ENCODE measurements at places on chromosomes 1 and 21.

DNA sequence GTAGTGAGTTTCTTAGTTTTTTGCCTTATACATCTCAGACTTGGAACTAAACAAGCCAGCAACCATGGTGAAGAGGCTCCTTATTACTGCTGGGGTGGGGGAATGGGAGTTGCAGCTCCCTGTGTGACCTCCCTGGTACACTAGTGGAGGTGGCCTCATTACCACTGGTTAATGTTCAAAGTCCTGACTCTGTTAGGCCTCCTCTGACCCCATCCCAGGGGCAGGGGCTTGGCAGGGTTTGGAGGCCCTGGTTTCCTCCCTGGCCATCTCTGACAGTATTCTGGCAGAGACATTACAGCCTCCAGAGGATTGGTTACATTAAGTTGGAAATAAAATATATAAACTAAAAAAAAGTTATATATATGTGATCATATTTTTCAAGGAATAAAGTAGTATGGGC, 45.2 kb downstream of the CLIC4 start:
- no peak for DNase-seq

GRCh38 chr1:10629816-10630571, 155.2 kb downstream of the PEX14 start:
- no peak for DNase-seq

DNA sequence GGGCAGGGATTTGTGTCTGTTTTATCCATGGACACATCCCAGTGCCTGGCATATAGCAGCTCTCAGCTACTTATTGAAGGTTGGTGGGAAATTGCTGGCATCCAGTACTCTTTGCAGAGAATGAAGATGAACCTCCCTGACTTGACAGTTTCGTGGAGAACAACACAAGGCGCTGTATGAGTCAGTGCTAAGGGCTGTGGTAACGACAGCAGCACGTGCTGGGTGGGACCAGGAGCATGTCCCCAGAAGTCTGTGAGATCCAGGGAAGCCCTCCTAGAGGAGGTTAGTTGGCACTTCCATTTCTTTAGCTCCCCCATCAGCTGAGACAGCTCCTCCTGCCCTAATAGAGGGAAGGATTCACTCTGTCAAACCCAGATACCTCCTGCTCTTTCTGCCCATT, 25.9 kb upstream of the IL19 start:
- DNase-seq = no peak

DNA sequence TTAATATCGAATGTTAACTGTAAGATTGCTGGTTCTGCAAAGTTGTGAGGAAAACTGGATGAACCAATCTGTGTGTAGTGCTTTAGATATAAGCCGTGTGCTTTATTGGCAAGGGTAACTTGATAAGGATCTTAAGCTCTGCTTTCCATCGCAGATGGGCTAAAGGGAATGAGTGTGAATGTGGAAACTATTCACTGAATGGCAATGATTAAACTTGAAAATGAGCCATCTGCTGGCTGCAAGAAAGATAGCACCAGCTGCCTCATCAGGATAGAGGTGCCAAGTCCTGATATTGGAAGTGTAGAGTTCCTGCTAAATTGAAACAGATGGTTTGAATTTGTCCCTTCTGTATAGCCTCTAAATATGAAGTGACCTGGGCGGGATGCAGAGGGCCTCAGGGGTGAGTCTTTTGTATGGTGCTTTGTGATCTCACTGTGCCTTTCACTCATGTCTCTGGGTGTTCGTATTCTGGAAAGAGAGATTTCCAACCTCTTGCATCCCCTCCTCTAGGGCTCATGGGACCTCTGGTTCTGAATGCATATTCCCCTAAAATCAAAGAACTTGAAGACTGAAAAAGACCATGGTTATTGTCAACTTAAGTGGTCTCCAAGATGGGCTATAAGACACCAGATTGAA, 9.2 kb downstream of the FCRL3 start:
- DNase-seq = no peak

DNA sequence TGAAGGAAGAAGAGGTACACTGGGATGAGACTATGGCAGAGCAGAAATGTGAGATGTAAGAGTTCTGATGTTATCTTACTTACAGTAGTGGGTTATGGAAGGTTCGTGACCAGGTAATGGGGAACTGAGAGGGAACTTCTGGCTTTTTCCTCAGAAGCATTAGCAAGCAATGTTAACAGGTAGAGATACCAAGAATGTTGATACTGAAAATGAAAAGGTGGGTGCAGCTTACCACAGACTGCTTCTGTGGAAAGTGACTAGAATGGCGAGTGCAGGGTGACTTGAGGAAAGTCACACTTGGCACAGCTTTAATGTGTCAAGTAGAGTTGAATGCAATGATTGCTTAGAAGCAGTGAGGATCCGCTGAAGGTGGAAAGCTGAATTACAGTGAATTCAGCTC, 70.8 kb downstream of the PLA2G4A start:
- no peak for DNase-seq

GRCh38 chr1:112363636-112364035, 32.4 kb upstream of the CTTNBP2NL start:
- DNase-seq = no peak

GRCh38 chr1:147189514-147189913, 17.2 kb upstream of the PRKAB2 start:
- DNase-seq = no peak

GRCh38 chr1:112720800-112721199, 5.7 kb upstream of the PPM1J start:
- no peak for DNase-seq

DNA sequence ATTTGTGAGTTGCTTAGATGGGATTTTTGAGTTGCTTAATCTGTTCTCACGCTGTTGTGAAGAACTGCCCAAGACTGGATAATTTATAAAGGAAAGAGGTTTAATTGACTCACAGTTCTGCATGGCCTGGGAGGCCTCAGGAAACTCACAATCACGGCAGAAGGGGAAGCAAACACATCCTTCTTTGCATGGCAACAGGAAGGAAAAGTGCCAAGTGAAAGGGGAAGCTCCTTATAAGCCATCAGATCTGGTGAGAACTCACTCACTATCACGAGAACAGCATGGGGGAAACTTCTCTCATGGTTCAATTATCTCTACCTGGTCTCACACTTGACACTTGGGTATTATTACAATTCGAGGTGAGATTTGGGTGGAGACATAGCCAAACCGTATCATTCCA, 10.3 kb downstream of the CLIC6 start:
- DNase-seq = no peak

GRCh38 chr1:6136516-6137220, 43.5 kb downstream of the CHD5 start:
- DNase-seq = no peak

- no peak for DNase-seq
Measured at GRCh38 chr1:43582162-43582566, 51.5 kb downstream of the PTPRF start.

DNA sequence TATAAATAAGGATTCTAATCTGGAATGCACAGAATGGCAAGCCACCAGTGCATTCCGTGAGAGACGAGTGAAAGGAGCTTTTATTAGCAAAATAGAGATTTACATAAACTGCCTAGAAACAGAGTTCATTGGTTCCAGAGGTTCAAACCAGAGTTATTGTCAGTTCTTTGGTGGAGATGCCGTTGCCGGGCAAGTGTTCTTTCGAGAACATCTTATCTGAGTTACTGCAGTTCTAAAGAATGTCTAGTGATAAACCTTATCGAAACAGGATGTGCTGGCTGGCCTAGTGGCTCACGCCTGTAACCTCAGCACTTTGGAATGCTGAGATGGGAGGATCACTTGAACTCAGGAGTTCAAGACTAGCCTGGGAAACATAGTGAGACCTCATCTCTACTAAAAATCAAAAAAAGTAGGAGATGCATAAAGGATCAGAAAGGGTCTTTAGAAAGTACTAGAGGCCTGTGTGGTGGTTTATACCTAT, 19.9 kb upstream of the EVI5 start:
- DNase-seq = no peak

GRCh38 chr21:15160136-15160535, 95.3 kb upstream of the NRIP1 start:
- no peak for DNase-seq

GRCh38 chr1:66231217-66231616, 302.7 kb upstream of the SGIP1 start:
- DNase-seq = no peak

- DNase-seq = no peak
Measured at GRCh38 chr1:118958937-118959631, 29.1 kb downstream of the TBX15 start.

GRCh38 chr1:147204080-147204479, 21.1 kb downstream of the FMO5 start:
- no peak for DNase-seq

- DNase-seq = no peak
Measured at GRCh38 chr21:37891972-37892371, 24.3 kb downstream of the KCNJ6 start.

DNA sequence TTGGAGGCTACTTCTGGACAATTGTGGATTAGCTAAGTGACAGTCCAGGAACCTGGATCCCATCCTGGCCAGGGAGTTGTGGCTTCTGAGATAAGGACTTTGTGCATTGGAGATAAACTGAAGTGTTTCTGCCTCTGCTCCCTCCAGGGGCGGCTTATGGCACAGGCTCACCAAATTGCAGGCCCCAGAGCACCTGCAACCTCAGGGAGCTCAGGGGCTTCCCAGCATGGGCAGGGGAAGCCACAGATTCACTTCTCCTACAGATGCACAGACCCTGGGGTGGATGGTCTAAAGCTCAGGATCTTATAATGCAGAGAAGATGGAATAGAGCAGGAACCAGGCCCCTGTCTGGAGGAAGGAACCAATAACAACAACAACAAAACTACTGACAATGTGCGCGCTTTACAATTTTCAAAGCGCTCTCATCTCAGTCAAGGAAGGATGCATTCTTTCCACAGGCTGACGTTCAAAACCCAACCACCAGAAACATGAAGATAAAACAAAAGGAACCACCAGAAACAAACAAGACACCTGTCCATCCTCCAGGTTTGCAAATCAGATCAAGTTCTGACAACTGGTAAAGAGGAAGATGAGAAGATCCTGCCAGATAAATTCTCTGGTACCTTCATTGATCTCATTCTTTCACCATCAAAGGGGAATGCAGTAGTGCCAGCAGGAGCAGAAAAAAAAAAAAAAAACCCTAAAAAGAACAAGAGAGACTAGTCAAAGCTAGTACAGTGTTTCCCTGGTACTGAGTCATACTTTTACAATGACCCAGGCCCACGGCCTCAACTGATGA, 121.0 kb upstream of the IRF2BP2 start:
- peak; percentile 16 for DNase-seq

DNA sequence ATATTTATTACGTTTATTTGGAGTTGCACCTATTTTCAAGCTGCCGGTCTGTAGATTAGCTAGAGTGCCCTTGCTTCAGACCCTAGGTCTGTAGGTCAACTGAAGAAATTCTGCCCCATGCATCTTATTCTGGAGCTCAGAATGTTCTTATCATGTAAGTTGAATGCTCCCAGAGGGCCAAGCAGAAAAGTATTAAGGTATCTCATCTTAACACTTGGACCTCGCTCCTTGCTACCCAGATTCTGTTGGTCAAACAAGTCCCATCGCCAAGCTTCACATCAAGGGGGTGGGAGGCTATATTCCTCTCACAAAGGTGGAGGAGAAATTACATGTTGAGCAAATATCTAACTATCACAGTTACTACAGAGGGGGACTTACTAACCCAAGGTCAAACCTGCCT, 187.7 kb downstream of the C1orf94 start:
- DNase-seq = no peak

DNA sequence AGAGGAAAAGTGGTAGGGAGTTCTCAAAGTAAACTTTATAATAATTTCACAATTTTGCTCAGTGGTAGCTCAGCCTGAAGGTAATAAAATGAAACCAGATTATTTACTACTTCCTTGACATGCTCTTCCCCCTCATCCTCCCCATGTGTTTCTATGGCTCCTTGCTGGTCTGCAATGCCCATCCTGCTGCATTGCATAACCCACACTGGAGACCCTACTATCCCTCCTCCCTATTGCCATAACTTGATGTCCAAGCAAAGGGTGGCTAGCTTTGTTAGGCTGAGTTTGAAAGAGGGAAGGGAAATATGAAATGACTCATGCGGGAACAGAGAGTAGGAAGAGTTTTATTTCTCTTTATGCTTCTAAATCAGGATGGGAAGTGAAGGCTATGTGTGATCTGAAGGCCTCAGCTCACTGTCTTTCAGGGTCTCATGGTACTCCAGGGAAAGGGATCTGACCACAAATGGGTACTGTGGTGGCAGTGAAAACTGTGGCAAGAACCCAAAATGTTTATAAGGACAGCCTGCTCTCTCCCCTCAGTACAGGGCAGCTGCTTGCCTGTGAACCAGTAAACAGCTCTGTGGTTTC, 36.4 kb upstream of the HSD17B7 start:
- DNase-seq = no peak

DNA sequence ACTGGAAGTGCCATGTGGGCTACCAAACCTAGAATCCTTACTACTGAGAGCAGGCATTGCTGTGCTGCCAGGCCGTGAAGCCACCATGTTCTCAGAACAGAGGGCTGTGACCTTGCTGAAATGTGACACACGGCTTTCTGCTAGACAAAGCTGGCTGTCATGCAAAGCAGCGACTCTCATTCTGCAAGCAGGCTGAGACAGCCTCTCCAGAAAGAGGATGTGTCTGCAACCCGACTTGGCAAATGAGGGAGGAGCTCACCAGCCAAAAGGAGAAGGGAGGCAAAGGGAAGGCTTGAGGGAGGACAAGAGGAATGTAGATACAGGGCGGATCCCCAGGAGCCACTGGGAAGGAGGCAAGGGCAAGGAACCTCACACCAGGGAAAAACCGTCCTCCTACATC, 85.7 kb upstream of the KRTAP19-8 start:
- DNase-seq = no peak

DNA sequence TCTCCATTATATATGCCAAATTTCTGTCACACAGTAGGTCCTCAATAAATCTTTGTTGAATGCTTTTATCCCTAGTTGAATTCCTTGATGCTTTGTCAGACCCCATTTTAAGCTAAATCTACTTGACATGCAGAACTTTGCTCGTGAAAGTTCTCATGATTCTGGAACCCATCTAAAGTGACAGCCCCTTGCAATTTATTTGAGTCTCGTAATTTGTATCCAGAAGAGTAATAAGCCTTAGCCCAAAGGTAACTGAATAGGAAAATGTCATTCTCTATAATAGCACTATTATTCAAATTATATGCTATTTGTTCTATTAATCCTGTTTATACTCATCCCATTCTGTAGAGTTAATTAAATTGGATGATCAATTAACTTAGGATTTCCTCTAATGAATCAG, 466.6 kb upstream of the OLFM3 start:
- DNase-seq = no peak

DNA sequence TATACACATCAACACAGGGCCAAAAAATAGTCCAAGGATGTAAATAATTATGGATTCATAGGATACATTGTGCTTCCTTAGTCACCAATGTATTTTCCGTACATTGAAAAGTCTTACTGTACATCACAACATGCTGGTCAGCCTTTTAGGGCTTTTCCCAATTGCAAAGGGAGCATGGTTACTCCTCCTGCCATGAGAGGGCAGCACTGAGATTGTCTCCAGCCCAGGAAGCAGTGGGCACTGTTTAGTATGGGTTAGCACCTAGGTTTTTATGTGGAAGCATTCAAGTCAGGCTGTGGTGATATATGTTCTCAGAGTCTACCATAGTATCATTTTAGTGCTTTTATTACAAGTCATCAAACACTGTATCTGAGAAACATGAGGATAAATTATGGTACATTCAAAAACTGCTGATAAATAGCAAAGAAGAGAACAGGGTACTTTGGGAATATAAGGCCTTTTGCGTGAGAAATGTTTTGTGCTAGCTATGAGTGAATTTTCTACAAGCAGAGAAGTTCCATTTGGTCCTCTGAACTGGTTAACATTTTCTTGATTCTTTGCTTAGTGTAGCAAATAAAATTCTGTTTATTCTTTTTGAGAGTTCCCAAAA, 34.0 kb downstream of the ST6GALNAC5 start:
- no peak for DNase-seq

GRCh38 chr1:204673909-204674649, 11.5 kb downstream of the LRRN2 start:
- no peak for DNase-seq

GRCh38 chr1:116134476-116134773, 23.2 kb downstream of the MAB21L3 start:
- no peak for DNase-seq

All from stimulated activated naive CD4-positive, alpha-beta T cell (primary cell).